Activated CD4-positive, alpha-beta memory T cell treated with anti-CD3 and anti-CD28 coated beads, Interleukin-2, amount 10 ng/mL, durations not matched to agents 7 days and 5 days (primary cell): ENCODE measurements at places on chromosomes 6 and 20. TPM values are rescaled to one million over a fixed set of nuclear protein-coding genes. Genes with fewer than 3 reads are reported as not detected.

GRCh38 chr20:1676650-1677049 lies 19.1 kb upstream of the SIRPG start:
- H3K36me3 ChIP-seq: peaks cover 17% of the 10 kb centered on the region
- DNase-seq: no peak
- no peak overlapping the region for H3K27ac ChIP-seq
- H3K27me3 ChIP-seq: no peaks in the 10 kb centered on the region
- H3K4me1 ChIP-seq: peaks cover 56% of the 10 kb centered on the region

- peak overlapping the region; percentile 34 for H3K27ac ChIP-seq
- peaks cover 2% of the 10 kb centered on the region for H3K27me3 ChIP-seq
- DNase-seq: no peak
- H3K4me1 ChIP-seq: peaks cover 15% of the 10 kb centered on the region
- no peak overlapping the region for H3K4me3 ChIP-seq
These were observed 68.5 kb downstream of the PLEKHG1 start for GRCh38 chr6:150667977-150668716.

DNA sequence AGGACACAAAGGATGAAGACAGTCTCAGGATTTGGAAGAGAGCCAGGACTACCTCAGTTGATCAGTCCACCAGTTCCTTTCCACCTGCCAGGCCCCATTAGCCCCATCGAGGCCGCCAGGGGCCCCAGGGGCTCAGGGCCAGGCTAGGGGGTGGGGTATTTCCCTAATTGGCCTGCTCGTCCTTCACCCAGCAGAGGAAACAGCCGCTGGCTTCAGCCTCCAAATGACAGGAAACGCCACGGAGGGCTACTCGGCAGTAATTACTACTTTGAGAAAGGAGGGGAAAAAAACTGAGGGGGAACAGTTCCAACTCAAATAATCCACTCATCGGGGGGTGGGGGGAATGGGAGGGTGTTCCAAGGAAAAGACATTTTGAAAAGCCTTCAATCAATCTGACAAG lies 42.7 kb downstream of the MAFB start:
- H3K27me3 ChIP-seq: peaks cover 2% of the 10 kb centered on the region
- DNase-seq: no peak
- H3K4me1 ChIP-seq: no peaks in the 10 kb centered on the region
- H3K27ac ChIP-seq: no peak overlapping the region

DNA sequence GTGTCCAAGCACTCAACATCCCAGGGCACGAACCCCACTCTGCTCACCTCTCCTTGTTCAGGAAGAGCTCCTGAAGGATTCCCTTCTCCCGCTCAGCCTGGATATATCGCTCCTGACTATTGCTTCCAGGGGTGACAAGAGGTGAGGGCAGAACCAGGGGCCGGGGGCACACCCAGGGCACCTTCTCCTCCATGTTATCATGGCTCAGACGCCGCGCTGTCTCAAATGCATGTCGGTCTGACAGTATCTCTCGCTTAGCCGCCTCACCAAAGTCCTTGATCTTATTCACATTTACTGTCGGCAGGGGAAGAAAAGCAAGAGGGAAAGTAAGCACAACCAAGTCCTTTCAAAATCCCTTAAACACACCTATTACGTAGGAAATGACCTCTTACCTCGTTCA lies 13.1 kb downstream of the PPP1R10 start:
- H3K27ac ChIP-seq: no peak overlapping the region
- no peak for DNase-seq
- no peaks in the 10 kb centered on the region for H3K27me3 ChIP-seq
- H3K36me3 ChIP-seq: peaks cover 85% of the 10 kb centered on the region
- H3K4me3 ChIP-seq: no peak overlapping the region

Gene PGBD1
- 1.8 TPM for total RNA-seq

- H3K36me3 ChIP-seq: no peaks in the 10 kb centered on the region
- H3K4me3 ChIP-seq: no peak overlapping the region
- H3K27me3 ChIP-seq: peaks cover 8% of the 10 kb centered on the region
- H3K27ac ChIP-seq: no peak overlapping the region
- DNase-seq: no peak
These were observed 4.4 kb upstream of the CST3 start for GRCh38 chr20:23641936-23642751.
